8988T (cell line): ENCODE measurements at places on chromosomes 12 and 14.

- no peak for DNase-seq
These were observed 26.3 kb downstream of the LRIG3 start for GRCh38 chr12:58894040-58894439.

DNA sequence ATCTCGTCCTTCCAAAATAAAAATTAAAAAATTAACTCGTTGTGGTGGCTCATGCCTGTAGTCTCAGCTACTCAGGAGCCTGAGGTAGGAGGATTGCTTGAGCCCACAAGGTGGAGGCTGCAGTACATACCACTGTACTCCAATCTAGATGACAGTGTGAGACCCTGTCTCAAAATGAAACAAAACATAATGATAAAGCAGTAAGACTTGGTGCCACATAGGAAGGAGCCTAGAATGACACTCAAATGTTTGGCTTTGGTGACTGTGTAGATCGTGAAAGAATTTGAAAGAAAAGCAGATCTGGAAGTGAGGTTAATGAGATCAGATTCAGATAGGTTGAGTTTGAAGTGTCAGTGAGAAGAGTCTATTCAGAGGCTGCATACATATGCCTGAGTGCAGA lies 150.1 kb upstream of the ATP2B1 start:
- no peak for DNase-seq

DNA sequence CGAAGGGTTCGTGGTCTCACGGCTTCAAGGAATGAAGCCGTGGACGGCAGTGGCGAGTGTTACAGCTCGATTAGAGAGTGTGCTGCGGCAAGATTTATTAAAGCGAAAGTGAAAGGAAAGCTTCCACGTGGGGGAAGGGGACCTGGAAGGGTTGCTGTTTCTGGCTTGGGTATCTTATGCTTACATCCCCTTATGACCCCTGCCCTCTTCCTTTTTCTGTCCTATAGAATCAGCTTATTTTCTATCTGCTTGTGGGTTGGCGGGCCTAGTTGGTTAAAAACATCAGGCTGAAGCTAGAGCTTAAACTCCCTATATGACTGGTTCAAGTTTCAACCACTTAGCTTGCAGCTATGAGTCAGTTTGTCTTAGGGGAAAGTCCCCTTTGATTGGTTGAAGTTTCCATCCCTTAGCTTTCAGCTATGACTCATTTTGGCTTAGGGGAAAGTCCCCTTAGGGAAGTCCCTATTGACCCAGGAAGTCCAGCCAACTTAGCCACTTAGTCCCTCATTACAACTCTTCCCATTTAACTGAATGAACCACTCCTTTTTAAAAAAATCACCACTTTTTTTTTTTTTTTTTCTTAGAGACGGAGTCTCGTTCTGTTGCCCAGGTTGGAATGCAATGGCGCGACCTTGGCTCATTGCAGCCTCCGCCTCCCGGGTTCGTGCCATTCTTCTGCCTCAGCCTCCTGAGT lies 1494.7 kb upstream of the TMEM132C start:
- no peak for DNase-seq

DNA sequence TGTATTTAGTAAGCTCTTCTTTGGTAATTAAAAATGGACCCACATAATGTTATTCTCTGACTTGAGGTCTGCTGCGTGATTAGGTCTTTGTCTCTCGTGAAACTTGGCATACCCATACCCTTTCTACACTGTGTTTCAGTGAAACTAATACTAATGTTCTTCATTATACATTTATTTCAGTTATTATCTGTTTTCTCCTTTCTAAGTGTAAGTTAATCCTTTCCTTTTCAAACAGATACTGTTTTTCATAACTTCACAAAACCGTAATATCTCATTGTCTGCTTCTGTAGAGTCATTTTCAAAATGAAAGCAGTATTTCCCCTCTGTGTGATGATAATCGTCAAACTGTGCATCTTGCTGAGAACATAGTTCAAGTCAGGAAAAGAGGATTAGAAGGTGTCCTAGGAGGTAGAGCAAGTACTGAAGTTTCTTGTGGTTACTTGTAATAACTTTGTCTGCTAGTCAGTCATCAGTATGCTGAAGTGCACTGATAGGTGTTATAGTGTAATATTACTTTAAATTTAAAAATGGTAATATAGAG lies 15.9 kb downstream of the PYROXD1 start:
- DNase-seq, result no peak

- no peak for DNase-seq
These were observed 44.9 kb downstream of the LIN7A start for GRCh38 chr12:80892597-80893445.

DNA sequence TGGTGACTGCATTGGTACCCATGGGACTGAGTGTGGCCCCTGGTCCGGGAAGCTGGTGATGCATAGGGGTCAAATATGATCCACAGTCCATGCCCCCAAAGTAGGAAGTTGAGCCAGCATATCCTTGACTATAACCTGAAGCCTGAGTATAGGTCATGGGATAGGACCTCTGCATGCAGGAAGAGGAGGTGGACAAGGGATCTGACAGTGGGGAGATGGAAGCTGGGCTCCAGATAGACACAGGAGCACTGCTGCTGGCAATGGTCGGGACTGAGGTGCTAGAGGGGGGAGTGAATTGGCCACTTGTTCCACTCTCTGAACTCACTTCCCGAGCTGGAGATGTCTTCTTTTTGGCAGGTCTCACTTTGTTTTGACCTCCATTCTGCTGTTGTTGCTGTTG lies 8.4 kb downstream of the OTX2 start:
- no peak for DNase-seq

- no peak for DNase-seq
These were observed 73.9 kb downstream of the BMP4 start for GRCh38 chr14:53882684-53883083.

DNA sequence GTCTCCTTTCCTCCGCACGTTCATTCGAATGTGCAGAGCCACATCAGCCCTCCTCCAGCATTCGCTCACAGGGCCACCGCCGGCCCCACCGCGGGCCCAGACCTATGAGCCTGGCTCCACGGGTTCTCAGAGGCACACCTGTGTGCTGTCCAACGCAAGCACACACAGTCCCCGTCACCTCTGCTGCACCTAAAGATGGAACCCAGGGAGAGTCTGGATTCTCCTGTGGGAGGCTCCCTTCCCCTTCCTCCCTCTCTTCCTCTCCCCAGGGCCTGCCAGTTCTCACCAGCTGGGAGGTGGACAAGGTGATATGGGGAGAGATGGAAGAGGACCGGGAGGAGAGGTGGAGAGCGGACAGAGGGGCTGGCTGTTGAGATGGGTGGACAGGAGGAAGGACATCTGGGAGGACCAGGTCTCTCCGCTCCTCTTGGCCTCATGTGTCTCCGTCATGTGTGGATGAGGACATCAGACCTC lies 4.9 kb upstream of the AQP6 start:
- no peak for DNase-seq

DNA sequence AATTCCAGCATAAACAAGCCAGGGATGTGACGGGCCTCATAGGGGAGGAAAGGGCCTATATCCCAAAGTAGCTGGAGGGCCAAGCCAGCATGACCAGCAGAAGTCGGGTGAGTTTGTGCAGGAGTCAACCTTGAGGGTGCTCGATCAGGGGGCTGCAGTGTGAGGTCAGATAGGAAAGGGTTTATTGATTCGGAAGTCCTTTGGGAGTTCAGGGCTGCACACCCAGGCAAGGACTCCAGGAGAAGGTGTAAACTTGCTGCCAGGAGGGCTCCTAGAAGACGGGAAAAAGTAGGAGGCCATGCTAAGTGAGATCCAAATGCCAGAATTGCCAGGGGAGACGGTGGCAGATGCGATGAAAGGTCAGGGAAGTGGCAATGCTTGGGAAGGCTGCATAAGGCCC lies 3.4 kb upstream of the OAS2 start:
- DNase-seq, result no peak

DNA sequence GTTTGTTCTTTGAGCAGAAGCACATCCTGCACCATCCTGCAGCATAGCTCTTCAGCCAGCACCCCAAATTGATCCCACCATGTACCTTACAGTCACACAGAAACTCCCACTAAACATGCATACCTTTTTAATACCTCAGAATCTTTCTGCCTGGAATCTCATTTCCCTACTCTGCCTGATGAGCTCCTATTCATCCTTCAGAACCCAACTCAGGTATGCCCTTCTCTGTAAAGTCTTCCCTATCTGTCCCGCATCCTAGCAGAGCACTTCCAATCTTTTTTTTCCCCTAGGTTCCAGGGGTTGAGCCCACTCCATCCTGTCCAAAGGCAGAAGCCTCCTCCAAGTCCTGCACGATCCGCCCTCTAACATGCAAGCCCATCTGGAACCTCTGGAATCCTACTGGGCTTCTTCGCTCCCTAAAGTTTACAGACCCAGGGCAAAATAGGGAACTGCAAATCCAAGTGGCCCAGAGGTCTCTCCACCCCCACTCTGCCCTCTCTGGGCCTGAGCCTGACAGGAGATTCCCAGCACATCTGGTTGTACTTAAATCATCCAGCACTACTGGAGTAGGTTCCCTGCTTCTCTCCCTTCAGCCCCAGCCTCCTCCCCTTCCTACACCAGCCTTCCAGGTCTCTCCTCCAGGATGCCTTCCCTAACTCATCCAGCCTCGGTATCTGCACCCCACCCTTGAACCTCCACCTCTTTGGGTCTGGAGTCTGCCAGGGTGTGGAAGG lies 4.1 kb upstream of the FIGNL2 start:
- DNase-seq, result no peak

- DNase-seq, result no peak
These were observed 76.8 kb downstream of the PDE6H start for GRCh38 chr12:15049461-15050153.

- no peak for DNase-seq
These were observed 54.9 kb downstream of the RAB35 start for GRCh38 chr12:120061575-120062214.

GRCh38 chr12:127081058-127081457 lies 1185.9 kb upstream of the TMEM132C start:
- no peak for DNase-seq
